Occipital lobe (tissue), 3 donors: ENCODE measurements at places on chromosomes 7 and 10. TPM values are rescaled to one million over a fixed set of nuclear protein-coding genes. Genes with fewer than 3 reads are reported as not detected.

The ARHGAP12 gene
- total RNA-seq, result 96.5 TPM

- DNase-seq, result no peak
Measured at GRCh38 chr10:2963889-2964631, 103.3 kb upstream of the PFKP start.

DNA sequence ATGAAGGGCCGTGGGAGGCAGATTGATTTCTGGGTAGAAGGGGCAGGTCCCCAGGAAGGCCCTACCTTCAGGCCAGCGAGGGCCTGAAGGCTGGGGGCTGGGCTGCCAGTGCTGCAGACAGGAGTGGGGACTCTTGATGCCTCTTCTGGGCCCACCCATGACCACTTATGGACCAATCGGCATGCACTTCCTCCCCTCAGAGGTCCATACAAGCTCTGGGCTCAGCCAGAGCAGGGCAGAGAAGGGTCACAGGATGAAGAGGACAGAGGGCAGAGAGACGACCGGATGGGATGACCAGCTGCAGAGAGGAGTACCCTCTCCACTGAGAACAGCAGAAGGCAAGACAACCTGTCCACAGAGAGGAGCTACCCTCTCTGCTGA, 120.1 kb downstream of the DYNC2I1 start:
- DNase-seq, result no peak

GRCh38 chr7:84949501-84949900, 237.4 kb downstream of the SEMA3D start:
- DNase-seq, result no peak

DNA sequence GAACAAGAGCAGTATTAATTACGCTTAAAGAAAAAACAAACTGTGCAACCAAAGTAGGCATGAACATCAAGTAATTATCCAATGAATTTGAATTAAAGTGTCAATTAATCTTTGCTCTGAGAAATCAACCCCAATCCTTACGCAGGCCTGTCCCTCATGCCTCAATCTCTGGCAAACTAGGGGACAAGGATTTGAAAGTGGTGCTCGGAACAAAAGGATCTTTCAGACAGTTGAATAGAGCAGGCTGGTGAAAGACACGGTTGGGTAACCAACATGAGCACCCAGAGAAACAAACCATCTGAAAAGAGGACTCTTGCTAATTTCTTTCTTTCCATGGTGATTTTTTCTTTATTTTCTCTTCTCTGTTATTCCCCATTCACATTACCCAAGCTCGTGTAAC, 203.5 kb upstream of the PHF14 start:
- DNase-seq, result no peak

- no peak for DNase-seq
Measured at GRCh38 chr7:87328281-87328680, 17.2 kb upstream of the CROT start.

DNA sequence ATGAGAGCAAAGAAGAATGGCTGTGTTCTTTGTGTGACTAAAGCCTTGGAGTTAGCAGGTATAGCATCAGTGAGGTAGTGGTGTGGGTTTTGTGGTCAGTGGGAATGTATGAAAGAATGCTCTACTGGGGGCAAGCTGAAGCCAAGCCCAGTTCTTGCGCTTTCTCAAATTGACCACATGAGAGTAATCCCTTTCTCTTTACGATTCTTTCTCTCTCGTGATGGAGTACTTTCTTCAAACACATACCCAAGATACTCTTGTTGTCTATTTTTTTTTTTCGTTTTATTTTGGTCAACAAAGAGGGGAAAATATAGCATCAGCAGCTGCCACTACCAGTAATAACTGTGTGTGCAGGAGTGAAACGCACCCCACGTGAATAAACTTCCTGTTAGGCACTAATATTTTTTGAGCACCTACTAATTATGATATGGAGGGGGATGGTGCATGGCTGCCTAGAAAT, 8.4 kb upstream of the PANK1 start:
- DNase-seq, result no peak

DNA sequence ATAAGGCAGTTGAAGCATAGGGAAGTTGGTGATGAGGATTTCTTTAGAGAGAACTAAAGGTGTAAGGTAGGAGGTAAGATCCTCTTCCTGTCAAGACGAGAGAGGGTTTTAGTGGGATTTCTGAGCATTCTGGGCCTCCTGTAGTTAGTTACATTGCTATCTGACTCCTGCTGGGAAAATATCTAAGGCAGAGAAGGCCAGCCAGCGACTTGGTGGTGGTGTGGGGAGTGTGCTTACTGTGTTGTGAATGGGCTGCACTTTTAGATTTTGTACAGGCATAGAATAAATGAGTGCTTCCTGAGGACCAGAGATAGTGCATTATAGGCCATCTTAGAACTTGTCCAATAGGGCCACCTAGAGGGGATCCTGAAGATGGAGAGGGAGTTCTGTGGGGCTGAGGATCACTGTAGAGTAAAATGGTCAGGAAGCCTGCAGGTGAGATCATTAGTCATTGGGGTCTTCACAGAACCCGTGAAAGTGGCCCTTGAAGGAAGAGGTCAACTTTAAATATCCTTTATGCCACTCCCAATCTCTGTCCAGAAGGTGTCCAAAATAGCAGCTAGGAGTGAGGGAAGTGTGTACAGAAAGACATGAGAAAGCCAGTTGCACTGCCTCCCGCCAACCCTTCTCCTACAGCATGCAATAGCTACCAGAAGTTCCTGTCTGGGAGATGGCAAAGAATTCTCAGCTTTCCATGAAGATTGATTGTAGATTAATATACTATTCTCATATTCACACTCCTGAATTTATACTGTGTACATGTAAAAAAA, 266.6 kb downstream of the POLR1F start:
- DNase-seq, result no peak

DNA sequence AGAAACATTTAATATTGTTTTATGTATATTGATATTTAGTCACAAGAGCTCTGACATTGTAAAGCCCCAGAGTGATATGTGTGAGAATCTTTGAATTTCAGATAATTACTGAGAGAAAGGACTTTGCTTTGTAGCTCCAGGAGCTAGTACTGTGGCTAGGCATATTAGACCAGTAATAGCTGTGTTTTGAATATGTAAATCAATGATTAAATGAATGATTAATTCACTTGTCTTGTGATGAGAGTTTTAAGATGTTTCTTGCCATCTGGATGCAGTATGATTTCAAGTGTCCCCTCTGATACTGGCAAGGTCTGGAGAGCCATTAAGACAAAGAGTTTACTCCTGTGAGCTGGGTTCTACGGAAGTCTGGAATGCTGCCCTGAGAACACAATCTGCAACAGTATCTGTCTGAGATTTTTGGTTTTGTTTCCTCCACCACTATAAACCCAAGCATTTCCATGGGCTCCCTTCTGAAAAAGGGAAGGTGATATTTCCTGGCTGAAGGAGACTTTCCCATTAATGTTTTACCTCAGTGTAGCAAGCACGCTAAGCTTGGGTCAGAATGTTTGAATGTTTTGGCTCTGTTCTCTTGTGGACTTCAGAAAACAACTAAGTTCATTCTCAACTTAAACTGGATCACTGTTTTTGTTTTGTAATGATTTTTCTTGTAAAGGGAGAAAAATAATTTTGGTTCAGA, 61.3 kb upstream of the BICC1 start:
- no peak for DNase-seq

GRCh38 chr7:70480927-70481569, 650.9 kb upstream of the GALNT17 start:
- no peak for DNase-seq
